ENCODE measurements at places on chromosomes 6 and 20.

DNA sequence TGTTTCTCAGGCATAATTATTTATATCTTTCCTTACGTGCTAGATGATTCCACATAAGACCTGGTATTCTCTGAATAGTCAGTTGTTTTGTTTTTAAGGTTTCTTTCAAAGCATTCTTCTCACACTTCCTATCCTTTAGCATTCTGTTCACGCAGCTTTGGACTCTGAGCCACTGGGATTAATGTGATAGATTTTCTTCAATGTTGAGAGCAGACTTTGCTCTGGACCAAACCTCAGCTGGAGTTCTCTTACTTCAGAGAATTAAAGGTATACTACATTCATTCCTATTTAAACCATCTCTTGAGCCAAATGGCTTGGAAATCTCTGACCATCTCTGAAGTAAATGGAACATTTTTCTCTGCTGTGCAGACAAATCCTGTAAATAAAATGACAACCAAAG lies 70.7 kb upstream of the TRAF3IP2 start:
- no peak for DNase-seq

DNA sequence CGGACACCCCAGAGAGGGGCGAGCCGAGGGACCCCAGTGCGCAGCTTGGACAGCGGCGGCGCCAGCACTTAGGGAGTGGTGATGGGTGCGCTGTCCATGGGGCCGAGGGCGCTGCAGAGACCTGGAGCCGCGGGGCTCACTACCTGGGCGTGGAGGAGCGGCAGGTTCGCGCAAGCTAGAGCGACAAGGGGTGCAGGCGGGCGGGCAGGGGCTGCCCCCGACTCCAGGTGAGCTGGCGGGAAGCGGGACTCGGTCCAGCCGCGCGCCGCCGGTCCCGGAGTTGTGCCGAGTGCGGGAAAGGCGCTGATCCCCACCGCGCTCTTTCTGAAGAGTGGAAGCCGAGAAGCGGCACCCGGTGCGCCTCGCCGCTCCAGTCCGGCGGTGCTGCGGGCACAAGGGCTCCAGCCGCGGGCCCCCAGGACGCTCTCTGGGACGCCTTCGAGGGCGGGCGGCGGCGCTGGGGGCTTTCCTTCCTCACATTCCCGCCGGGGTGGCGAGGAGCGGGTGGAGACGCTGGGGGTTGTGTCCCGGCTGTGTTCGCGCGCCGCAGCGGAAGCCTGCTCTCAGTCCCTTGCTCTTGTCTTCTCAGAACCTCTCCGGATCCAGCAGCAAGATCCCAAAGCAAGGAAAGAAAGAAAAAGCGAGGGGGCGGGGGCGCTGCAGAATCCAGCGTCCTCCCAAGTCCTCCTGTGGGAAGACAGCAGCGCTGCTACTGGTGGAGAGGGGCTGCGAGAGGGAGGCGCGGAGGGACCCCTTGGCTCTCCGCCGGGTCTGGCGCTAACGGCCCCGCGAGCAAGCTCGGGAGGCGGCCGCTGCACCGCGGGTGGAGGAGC lies at the start of gene B3GAT2:
Gene B3GAT2 (minus strand): TSS at position 610 of the 833 bp plus-strand sequence. CDS start 631 bp downstream, outside the sequence.
- no peak for DNase-seq

GRCh38 chr6:148874698-148875293 lies 128.0 kb downstream of the UST start:
- no peak for DNase-seq

- DNase-seq = no peak
Measured at GRCh38 chr6:31621320-31621939, 915 bp downstream of the PRRC2A start.

DNA sequence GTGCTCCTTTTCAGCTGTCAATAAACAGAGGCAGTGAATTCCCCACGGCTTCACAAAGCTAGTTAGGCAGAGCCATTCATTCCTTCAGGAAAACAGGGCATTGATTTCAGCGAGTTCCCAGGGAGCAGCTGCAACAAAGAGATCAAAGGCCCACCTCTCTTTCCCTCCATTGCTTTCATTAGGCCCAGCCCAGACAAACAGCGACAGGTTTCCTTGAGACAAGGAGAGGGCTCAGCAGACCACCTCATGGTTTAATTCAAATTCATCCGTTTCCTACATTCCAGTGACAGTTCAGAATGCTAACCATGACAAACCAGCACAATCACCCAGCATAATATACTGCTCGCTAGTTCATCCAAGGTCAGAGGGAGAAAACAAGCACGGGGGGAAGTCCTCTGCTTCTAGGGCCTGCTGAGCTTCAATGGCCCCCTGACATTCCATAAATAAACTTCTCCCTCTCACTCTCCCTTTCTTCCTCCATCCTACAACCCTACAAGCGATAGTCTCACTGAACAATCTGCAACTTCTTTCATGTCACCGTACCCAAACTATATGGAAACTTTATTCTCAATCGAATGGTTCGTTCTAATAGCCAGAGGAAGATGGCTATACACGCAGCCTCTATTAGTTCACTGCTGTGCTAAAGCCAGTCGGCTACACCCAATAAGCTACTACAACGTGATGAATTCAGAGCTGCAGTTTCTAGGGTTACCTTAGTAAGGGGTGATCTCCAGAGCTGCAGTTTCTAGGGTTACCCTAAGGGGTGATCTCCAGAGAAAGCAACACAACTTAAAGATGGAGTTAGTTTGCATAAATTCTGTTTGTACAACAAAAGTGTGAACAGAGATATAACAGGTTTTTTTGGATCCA lies 34.7 kb downstream of the PLAGL1 start:
- no peak for DNase-seq

DNA sequence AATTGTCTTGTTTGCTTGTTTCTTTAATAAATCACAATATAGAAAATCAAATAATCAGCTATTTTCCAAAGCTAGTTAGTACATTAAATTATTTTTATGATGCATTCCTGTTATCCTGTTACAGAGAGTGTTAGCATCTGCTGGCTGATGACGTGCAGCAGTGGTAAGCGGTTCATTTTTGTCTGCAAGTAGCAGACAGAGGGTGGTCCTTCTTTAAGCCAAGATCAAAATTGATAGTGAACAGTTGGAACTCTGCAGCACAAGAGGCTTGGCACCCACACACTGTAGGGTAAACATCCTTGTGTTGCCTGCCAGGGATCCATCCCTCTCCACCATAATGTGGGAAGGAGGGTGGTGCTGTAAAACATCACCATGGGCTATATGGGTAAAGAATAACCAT lies 158.3 kb downstream of the FRK start:
- DNase-seq = no peak

DNA sequence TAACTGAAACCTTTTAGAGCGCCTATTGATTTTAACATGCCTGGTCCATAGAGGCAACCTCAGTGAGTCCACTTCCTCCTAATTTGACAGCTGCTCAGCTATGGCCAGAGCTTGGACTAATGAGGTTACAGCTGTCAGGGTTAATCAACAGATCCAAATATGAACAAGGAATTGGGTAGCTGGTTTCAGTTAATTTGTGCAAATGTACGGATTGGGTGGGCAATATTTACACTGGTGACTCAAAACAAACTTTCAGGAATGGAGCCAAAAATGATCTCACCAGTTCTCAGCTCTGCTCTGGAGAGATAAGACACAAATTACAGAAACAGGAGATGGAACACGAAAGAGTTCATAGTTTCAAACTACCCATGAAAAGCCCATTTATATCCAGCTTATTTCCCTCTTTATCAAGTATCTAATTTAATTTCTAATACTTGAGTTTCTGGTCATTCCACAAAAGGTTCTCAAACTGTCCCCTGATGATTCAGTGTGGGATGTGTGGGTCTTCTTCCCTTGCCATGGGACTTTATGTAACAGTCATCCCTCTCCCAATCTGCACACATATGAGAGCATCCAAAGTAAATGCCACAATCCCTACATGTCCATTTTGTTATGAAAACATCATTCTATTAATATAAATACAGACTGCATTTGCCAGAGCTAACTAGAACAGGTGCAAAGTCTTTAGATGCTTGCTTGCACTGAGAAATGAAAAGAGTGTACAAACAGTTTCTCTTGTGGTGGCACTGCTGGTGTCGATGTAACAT lies 149.9 kb downstream of the RPS12 start:
- DNase-seq = no peak

DNA sequence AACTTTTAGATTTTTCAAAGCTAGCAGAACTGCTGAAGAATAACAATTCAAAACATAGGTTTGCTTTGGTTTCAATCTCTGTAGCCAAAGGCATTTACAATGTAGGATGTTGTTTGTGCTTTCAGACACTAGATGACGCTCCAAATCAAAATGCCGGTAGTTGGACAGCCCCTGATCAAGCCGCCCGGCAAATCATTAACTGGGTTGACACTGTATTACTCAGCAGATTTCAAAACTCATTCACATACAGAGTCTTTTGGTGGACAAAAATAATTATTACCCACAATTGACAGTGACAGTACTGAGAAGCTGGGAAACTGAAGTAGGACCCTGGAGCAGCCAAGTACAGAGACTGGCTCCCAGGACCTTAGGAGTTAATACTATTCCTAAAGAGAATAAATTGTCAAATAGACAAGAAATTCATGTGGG lies 21.3 kb upstream of the HFE start:
- peak; percentile 82 for DNase-seq
